ENCODE measurements at places on chromosomes 7 and 10.

DNA sequence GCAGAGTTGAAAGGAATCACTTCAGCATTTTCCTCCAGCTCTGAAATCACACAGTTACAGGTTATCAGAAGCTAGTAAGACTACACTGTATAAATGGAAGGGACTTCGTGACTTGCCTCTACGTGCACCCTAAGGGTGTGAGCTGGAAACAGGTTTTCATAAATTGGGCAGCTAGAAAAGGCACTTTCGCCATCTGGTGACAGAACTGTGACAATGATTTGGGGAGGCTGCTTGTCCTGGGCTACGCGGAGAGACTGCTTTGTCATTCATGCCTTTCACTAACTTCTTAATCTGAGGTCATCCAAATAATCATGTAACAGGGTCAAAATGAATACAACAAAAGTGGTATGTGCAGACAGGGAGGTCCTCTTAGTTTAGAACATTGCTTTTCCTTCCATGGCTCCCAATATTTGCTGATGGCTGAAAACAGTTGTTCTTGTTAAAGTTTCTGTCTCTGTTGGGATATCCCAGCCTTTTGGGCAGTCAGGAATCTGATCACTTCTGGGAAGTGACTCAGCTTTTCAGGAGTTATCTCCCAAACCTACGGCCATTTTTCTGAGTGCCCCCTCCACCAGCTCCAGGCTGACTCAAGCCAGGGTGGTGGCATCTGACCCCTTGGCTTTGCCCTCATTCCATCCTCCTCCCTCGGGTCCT lies 17.8 kb downstream of the VWC2 start:
- DNase-seq: peak; percentile 72

DNA sequence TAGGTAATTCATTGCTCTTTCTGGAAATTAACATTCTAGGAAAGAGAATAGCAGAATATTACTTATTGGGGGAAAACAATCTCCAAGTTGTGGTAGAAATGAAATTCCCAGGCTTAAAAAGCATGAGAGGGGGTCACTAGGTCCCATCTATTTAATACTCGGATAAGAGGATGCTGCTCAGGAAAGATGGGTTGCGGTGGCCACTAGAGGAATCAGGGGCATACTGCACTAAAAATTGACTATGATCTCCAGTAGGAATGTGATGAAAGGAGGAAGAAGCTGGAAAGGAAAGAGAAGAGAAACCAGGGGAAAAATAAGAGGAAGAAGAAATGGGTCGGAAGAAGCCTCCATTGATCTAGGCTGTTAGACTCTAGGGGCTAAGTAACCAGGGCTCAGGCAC lies 192.8 kb downstream of the GPAM start:
- peak; percentile 37 for DNase-seq

GRCh38 chr7:27196287-27196767 lies 3.6 kb downstream of the HOXA13 start:
- DNase-seq: peak; percentile 93

- no peak for DNase-seq
Measured at GRCh38 chr10:13593535-13593934, 6.8 kb downstream of the PRPF18 start.

GRCh38 chr7:131688738-131689661 lies 132.6 kb upstream of the PODXL start:
- DNase-seq: peak; percentile 90

DNA sequence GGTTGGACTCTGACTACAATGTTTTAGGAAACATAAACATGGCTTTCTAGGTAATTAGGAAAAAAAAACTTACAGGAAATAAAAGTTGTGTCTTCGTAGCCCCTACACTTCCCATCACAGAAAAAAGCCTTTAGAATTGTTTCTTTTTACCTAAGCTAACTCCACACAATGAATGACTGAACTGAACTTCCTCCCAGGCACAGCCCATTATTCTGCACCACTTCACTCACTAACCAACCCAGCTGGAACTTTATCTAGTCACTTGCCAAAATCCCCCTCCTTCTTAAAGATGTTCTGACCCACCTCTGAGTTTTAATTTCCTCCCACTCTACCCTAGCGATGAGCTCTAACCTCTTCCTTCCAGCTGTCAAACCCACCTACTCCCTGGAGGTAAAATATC lies 91.7 kb upstream of the MEOX2 start:
- no peak for DNase-seq

DNA sequence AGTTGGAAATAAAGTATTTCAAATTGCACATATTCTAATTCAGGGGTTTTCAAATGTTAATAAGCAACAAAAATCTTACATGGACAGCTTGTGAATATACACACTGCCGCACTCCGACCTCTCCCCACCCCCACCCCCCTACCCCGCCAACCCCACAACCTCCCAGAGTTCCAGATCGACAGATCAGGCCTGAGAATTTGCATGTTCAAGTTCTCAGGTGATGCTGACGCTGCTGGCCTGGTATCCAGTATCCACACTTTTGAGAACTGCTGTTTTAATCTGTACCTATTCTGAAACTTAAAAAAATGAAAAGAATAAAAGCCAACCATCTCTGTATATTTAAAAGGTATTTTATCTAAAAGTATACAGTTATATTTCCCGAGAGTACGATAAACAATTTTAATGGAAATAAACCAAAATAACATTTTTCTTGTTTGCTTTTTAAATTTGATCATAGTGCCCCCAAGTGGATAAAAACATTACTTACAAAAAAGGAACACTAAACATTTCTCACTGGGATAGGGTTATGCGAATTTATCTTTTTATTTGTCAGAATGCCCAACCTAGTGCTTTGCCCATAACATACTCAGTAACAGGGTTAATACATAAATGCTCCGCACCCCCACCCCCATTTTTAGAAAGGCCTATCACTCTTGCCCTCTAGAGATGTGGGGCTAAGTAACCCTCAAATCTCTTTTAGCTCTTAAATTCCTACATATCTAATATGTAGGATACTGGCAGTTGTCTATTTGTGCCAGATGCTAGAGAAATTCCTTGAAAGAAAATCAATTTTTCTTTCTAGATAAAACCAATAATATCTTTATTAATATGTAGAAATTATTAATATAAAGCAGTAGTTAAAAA lies 166.3 kb downstream of the RNF133 start:
- peak; percentile 27 for DNase-seq

DNA sequence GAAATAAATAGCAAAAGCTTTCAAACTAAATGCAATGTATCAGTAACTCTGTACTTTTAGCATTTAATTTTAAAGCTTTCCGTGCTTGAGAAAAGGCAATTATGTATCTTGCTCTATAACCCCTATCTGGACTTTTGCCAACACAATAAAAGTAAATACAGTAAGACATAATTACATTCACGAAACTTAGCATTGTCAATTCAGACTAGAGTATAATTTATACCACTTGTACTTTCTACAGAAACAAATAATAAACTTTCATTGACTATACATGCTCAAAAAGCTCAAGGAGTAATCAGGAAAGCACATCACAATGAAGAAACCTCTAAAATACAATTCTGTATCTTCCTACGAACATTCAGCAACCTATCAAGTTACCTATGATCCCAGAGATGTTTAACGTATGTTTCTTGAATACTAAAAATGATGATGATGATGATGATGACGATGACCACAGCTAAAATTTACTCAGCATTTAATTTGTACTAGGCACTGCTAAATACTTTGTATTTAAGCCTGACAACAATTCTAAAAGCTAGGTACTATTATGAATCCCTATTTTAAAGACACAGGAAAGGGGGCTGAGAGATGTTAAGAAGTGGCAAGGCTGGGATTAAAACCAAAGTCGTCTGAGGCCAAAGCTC lies 44.9 kb downstream of the MINDY3 start:
- DNase-seq: no peak

- DNase-seq: no peak
Measured at GRCh38 chr7:3200504-3200903, 100.5 kb upstream of the SDK1 start.

- no peak for DNase-seq
Measured at GRCh38 chr10:14555807-14556206, 218.9 kb downstream of the FAM107B start.

DNA sequence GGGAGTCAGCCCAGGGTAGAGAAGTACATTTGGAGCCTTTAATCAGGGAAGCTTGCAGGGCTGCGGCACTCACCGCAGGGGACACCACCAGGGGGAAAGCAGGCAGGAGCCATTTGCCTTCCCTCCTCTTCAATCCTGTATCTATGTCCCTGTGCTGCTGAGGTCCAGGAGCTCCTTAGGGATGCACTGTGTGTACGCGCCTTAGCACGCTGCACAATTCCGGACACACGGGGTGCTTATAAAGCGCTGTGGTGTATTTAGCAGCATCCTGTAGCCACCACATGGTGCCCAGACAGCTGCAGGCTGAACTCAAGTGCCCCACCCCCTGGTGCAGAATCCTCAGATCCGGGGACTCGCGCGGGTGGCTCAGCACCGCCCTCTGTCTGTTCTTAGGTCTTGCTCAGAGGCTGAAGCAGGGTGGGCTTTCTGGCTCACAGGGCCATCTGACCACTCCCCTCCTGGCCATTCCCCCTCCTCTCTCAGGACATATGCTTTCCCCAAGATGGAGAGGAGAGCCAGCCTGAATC lies 421.4 kb downstream of the SDK1 start:
- peak; percentile 64 for DNase-seq

DNA sequence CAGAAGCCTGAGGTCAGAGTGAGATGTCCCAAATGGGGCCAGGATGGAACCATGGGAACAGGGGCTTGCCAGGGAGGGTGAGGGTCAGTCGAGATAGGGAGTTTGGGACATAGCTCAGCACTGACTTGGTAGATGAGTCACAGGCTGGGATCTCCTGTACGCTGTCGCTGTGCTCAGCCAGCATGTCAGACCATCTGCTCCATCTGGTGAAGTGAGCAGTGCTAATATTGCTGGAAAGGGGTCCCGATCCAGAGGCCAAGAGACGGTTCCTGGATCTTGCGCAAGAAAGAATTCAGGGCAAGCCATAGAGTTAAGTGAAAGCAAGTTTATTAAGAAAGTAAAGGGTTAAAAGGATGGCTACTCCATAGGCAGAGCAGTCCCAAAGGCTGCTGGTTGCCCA lies 505.6 kb downstream of the GALNT17 start:
- no peak for DNase-seq

- no peak for DNase-seq
Measured at GRCh38 chr10:86263907-86264306, 102.7 kb downstream of the GRID1 start.

GRCh38 chr7:24980534-24981170 lies 674 bp upstream of the OSBPL3 start:
- DNase-seq: peak; percentile 65

DNA sequence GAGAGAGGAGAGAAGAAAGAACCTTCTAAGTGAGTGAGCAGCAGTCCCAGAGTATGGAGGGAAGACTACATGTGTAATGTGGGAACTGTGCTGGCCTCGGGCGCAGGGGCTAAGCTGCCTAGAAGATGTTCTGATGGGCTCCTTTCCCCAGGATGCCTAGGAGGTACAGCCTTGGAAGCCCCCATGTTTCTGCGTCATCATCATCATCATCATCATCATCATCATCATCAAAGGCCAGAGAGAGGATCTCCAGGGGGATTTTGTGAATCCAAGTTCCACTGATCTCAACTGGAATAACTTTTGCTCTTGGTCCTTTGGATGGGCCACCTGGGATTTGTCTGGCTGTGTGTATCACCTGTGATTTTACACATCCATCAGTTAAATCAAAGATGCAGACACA lies 86.0 kb downstream of the BUB3 start:
- DNase-seq: no peak

All from brain (organoid and tissue), 16 donors.